ENCODE measurements at places on chromosomes 2 and 18. TPM values are rescaled to one million over a fixed set of nuclear protein-coding genes. Genes with fewer than 3 reads are reported as not detected.

- DNase-seq = no peak
These were observed 6.2 kb downstream of the PARD3B start for GRCh38 chr2:204551512-204551863.

- no peak for DNase-seq
These were observed 40.9 kb downstream of the GATA6 start for GRCh38 chr18:22210311-22210754.

DNA sequence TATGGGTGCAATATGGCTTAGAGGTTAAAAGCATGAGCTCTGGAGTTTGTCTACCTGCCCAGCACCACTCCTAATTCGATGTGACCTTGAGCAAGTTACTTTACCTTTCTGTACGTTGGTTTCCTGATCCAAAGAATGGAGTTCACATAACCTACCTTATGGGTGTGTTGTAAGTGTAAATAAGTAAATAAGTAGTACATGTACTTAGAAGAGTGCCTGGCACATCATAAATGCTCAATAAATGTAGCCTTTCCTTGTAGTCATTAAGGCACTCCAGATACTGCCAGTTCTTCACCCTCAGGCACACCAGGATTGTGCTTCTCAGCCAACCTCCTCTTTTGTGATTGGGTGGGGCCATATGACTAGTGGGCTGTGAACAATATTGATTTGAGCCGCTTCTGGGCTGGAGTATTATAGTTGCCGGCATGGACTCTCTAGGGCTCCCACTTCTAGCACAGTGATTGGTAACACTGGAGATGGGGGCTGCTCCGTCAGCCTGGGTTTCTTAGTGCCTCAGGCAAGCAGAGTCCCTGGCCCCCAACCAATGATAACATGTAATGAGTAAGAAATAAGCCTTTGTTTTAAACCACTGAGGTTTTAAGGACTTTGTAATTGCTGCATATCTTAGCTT, 101.7 kb upstream of the NOSTRIN start:
- DNase-seq = no peak

GRCh38 chr2:230974096-230974913, 21.6 kb upstream of the SPATA3 start:
- DNase-seq = peak; percentile 38

- no peak for DNase-seq
These were observed 75.9 kb upstream of the TMEM18 start for GRCh38 chr2:753123-753522.

DNA sequence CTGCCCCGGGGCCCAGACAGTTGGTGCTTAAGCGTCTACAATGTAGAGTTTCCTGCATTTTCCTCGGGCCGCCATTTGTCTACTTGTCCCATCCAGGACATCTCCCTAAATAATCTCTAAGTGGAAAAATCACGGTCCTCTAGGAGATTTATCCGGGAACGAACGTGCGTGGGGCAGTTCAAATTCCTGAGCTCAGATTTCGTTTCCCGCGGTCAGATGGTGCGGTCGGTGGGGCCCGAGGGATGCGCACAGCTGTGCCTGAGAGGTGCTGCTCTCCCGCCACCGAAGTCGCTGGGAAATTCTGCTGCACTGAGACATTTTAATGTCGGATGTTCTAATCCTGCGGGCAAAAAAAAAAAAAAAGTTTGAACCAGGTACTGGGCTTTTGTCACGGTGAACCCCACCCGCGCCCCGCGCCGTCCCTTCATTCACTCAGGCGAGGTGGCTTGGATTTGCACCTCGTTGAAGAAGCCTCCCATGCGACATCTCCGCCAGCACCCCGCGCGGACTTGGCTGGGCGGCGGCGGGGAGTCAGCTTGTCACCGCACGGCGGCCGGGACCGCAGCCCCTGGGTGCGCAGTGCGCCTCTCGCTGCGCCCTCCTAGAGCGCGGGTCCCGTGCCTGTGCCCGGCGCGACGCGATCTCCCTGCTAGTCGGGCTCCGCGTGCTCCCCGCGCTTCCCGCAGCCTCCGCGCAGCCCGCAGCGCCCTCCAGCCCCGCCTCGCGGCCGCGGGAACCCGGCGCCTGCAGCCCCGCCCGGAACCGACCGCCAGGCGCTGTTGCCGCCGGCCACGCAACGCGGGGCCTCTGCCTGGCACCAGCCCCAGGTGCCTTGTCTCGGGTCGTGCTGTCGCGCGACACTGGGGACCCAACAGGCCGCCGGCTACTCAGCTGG, 191.9 kb upstream of the TCF4 start:
- DNase-seq = peak; percentile 78

Gene CCDC93
- total RNA-seq = 31.1 TPM

- DNase-seq = no peak
These were observed 159.8 kb upstream of the ETAA1 start for GRCh38 chr2:67237288-67237687.

DNA sequence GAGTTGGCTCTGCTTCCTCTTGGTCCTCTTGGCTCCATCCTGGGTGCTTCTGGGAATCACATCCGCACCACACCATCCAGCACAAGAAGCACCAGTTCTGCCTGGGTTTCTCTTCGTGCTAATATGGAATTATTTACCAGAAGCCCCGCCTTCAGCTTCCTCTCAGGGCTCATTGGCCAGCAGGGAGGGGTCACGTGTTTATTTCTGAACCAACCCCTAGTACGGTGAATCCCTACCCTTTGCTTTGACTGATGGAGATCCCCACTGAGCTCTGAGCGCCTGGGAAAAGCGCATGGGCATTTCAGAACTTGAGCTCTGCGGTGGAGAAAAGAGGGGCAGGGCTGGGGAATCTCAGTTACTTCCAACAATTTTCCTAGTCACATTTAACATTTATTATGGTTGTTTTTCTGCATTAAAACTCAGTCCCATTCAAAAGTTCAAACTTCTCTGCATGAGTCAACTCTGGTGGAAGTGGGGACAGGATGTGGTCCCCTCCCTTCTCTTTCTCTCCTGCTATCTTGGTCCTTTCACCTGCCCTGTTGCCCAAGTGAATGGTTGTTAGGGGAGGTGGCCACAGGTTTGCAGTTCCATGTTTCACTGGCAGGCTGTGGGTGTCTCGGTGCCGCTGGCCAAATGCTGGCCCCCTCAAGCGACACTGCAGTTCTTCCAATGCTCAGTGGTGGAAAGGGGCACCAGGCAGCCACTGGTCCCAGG, 76.4 kb upstream of the TTC39C start:
- DNase-seq = peak; percentile 44

- no peak for DNase-seq
These were observed 13.4 kb upstream of the ZNF512 start for GRCh38 chr2:27569398-27569797.

Gene SPHKAP
- total RNA-seq = 0.14 TPM

GRCh38 chr2:213185147-213185822, 33.9 kb upstream of the IKZF2 start:
- no peak for DNase-seq

DNA sequence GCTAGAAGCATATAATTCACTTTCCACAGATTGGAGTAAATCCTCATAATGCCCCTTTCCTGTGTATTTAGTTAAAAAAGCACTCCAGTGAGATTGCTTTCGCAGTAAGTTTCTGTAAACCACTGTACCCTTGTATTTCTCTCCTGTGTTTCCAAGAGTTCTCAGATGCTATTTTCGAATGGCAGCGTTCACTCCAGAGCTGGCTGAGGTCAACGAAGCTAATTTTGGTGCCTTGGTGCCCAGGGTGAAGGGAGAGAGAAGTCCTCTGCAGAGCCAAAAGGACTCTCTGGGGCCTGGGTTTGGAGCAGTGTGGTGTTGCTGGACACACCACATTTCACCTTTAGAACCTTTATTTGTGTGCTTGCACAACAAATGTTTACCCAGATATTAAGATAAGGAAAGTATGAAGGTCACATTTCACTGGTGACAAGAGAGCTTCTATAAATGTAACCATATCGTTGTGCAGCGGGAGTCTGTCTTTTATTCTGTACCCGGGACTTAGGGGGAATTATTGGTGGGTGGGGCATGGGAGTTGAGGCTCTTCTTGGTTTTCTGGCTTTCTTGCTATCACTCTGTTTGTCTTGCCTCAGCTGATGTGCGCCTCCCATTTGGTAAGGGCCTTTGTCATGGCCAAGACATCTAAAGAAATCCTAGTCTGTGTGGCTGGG, 9.9 kb downstream of the EPAS1 start:
- no peak for DNase-seq

Gene CHRNG
- not detected for total RNA-seq

Gene RPL31
- total RNA-seq = 1,803 TPM

DNA sequence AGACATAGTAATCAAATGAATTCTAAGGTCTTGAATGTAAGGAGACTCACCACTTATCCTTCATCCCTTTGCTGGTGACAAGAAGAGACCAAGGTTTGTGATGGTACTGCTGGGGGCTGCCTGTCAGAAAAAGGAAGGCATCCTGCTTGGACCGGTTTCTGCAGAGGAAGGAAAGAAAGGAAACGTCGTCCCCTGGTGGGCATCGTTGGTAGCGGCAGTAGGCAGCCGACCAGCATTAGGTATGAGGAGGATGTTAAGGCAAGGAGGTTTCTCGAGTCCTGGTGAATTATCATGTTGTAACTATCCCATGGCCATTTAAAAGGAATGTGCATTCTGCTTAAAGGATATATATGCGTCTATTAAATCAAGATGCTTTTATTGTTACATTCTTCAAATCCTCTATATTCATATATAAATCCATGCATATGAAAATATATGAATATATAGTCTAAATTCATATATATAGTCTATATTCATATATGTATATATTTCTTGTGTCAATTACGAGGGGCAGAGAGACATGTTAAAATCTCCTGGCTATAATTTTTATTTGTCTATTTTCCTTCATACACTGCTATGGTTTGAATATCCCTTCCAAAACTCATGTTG, 94.4 kb upstream of the TGFA start:
- peak; percentile 97 for DNase-seq

- no peak for DNase-seq
These were observed 1.2 kb downstream of the SLC35F5 start for GRCh38 chr2:113755035-113755834.
